ENCODE measurements at places on chromosomes 3 and 15.

DNA sequence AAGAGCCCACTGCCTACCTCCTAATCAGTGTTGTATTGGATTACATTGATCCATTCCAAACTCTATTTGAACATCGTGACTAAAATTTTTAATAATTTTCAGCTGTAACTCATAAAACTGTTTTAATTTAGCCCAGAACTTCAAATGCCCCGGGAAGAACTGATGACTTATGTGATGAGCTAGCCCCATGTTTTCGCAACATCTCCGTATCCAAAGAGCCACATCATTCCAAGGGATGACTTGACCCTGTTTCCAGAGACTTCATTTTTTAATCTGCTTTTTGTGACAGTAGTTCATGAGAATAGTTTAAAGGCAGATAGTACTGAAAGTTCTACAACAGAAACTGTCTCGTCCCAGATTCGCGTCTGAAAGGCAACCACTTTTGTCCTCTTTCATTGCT is 97.4 kb downstream of the STAC start:
- no peak for DNase-seq

GRCh38 chr3:111648991-111649579 is 53.9 kb upstream of the ZBED2 start:
- DNase-seq: no peak

DNA sequence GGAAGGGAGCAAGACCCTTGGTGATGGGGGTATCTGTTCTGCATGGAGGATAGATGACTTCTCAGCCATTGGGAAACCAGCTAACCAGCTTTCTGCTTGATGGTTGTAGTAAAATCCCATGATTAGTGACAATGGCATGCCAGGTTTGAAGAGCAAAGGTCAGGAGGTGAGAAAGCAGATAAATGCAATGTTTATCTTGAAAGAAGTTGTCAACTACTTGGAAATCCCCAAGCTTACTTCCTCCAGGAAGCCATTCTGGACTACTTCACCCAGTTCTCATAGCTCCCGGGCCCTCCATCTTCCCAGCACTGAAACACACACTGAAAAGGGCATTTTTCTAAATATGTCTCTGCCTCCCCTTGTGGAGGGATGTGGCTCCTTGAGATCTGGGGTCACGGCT is 51.3 kb downstream of the SMAD3 start:
- no peak for DNase-seq

DNA sequence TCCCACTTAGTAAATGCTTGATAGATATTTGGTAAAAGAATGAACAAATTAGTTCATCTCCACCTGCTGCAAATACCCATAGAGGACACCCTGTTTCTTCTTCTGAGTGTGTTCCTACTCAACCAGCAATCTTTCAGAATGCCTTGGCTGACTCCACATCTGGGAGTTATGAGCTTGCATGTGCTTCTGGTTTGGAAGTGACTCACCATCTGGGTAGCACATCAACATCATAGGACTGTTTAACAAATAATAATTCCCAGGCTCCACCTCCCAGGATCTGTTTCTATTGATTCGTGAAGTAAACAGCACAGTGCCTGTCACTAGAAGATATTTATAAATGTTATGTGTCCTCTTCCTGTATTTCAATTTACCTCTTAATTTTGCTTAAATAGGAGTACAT is 580.1 kb downstream of the ROBO2 start:
- no peak for DNase-seq

DNA sequence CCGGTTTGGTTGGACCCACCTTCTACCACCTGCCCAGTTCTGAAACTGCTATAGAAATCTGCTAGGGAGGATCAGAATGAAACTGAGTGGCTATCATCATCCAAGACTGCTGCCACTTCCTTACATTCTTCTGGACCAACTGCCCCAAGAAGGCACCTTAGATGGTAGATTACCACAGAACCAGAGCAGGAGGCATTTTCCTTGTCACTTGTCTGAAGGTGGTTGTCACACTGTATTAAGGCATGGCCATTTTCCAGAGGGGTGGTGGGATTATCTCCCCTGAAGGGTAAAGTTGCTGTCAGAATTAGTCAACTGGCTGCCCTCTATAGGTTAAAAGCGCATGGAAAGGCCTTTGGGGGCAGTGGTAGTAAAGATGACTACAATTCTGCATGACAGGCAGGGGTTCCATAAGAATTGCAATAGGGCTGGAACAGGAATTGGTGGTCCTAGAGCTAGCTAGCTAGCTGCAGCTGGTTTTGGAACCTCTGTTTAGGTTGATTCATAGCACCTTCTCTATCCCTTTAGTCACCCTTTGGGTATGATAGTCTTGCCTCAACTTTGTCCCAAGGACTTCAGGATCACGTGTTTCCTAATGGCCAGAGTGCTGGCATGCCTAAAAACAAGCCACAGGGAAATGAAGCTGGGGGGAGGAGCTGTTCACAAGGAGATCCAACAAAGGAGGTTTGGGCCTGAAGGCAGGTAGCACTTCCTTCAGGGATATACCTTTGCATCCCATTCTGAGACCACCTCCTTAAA is 4.8 kb upstream of the CSPG5 start:
- DNase-seq: no peak

GRCh38 chr15:76566276-76566675 is 229.7 kb downstream of the ISL2 start:
- DNase-seq: no peak

Measured in stimulated activated naive CD4-positive, alpha-beta T cell treated with Interleukin-2 at 50 U/mL for 16 hours (primary cell).